ENCODE measurements at places on chromosomes 7 and 10. TPM values are rescaled to one million over a fixed set of nuclear protein-coding genes. Genes with fewer than 3 reads are reported as not detected.

Gene WEE2
- total RNA-seq = not detected

DNA sequence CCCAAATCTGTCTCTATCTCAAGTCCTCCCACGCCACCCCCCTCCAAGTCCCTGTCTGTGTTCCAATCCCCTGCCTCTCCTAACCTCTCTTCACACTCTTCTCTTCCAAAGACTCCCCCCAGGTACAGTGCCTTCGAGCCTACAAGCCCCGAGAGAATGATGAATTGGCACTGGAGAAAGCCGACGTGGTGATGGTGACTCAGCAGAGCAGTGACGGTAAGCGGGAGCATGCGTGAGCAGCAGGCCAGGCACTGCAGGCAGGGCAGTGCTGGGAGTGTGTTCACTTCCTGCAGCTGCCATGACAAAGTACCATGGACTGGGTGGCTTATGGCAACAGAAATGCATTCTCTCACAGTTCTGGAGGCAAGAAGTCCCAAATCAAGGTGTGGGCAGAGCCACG, 23.4 kb downstream of the ARHGEF5 start:
- no peak for DNase-seq

DNA sequence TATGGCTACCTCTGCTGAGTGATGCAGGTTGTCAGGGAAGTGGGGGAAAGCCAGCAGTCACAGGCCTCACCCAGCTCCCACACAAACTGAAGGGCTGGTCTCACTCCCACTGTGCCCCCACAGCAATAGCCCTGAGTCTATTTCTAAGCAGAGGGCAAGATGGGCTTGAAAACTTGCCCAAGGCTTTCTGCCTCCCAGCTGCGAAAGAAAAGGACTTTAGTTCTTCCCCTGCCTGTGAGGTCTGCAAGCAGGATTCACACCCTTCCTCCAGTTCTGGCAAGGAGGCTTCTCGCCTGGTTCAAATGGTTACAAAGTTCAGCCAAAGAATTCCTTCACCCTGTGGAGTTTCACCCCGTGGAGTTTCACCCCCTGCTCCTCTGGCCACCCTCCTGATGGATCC, 63.3 kb upstream of the PRLHR start:
- DNase-seq = no peak

- DNase-seq = peak; percentile 4
Observed at GRCh38 chr10:79052291-79053080, 16.3 kb upstream of the ZMIZ1 start.

- no peak for DNase-seq
Observed at GRCh38 chr10:34116681-34117271, 698.3 kb downstream of the PARD3 start.

DNA sequence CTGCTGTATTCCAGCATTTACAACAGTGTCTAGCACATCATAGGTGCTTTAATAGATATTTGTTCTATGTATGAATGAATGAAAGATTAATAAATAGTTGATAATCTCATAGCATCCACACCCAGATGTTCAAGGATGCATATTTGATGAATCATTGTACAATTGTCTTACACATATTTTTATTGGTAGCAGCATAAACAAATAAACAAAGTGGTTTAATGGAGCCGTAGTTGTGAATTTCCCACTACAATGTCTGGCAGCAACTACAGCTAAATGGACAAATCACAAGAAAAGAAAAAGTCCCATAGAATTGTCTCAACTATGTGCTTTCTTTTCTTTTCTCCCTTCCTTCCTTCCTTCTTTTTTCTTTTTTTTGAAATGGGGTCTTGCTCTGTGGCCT, 150.8 kb downstream of the NRP1 start:
- no peak for DNase-seq

DNA sequence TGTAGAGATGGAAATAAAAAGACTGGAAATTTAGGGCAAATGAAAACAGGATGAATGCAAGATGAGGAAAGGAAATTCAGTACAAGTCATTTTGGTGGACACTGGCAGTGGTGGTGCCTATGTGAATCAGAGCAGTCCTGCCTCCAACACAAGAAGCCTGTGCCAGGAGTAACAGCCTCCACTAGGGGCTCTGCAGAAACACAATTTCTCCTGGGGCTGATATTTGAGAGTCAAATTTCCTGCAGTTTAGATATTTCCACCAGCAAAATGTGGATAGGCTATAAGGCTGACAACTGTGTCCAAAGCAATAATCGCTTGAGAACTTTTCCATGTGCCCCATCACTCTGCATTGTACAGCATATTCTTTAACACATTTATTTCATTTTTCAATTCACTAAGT, 4.7 kb upstream of the PLXDC2 start:
- DNase-seq = no peak

GRCh38 chr10:31063841-31064240, 32.2 kb upstream of the ZNF438 start:
- DNase-seq = no peak

Measured in left ventricle myocardium inferior (tissue), 1 donor.